ENCODE measurements at places on chromosomes 1 and 21. TPM values are rescaled to one million over a fixed set of nuclear protein-coding genes. Genes with fewer than 3 reads are reported as not detected.
A peak's percentile ranks its signal among the peaks of the same experiment; 100 is the strongest.

- peak; percentile 68 for DNase-seq
Observed at GRCh38 chr1:205285381-205286101, 36.0 kb downstream of the NUAK2 start.

Gene PTPN7
- not detected for total RNA-seq

GRCh38 chr1:27380224-27380623, 2.9 kb downstream of the CD164L2 start:
- DNase-seq: no peak

DNA sequence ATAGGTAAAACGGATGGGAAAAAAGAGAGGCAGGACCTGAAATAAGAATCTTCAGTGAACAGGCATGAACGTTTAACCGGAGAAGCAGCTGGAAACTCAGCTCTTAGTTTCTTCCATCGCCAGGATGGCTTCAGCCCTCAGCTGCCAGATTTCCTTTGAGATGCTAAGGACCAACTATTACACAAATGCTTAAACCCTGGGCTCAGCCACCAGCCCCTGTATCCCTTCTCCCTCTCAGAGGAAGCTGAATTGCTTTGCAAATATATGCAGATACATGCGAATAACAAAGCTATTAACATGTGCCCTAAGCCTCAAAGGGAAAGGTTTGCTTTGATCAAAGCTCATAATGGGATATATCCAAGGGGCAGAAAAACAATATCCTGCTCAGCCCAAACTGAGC, 515.1 kb downstream of the OMA1 start:
- no peak for DNase-seq

Gene PLA2G2D
- total RNA-seq: not detected

Gene BMP8B
- total RNA-seq: 2.4 TPM

DNA sequence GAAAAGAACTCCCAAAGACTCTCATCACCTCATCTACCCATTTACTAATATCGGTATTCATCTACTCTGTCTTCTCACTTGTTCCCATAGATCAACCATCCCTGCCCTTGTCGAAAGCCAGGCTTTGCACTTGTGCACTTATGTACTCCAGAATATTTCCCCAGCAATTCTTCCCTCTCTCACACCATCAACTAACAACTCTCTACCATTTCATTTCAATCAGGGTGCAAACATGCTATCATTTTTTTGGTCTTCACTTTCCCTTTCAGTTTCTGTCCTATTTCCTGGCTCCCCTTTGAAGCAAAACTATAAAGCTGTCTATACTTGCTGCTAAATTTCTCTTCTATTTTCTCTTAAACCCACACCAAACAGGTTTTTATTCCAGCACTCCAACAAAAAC, 6.7 kb downstream of the C1orf105 start:
- no peak for DNase-seq

DNA sequence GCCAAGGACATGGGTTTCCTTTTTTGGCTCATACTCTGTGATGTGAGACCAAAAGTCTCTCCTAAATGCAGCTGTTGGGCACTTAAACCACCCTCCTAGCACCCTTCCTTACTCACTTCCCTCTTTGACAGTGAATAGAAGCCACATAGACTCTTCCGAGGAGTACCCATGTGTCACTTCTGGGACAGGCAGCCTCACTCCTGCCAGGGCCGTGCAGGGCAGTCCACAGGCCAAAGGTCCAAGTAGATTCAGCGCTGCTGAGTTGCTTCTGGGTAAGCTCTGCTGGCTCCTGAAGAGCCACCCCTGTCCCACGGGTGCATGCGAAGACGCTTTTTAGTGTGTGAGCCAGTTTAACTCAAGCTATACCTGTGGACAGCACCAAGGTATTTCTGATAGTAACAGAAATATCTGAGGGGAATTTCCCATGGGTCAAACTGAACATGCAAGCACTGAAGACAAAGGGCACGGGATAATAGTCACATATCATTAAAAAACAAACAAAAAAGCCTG, 36.8 kb upstream of the BMP8B start:
- no peak for DNase-seq

GRCh38 chr1:71695821-71696220, 586.5 kb downstream of the NEGR1 start:
- DNase-seq: no peak

Gene BOLA1
- total RNA-seq: 16.7 TPM

DNA sequence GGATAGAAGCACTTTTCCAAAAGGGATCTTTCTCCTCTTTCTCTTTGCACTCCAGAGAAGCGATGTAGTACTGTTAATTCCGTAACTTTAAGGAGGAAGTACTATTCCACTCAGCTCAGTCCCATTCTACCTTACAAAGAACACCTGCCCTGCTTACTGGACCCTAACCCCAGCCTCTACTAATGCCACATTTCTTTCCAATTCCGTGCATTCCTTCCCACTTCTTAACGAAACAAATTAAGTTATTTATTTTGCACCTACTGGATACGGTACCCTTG, 511 bp downstream of the NDC1 start:
- DNase-seq: no peak

DNA sequence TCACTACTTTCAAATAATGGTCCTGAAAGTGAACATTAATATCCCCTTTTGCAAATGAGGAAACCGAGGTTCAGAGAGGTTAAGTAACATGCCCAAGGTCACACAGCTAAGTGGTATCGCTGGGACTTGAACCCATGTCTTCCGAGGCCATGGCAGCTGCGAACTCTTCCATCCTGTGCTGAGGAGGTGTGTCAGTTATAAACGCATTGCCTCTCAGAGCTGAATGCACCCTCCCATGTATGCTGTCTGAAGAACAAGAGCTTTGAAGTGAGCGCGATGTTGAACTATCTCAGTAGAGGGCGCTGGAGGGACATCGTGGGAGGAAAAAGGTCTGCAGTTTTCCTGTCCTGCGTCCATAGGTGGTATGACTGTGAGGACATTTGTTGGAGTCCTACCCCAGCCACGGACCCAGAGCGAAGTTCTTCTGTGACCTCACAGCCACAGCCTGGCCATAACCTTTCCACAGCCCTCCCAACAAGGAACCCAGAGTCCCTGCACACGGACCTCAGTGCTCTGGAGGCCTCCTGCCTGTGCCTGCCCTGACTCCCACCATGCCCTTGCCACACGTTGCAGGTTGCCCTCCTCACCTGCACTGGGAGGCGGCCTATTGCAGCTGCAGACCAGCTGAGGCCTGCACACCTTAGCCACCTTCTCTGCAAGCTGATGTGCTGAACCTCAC, 7.5 kb downstream of the MYOC start:
- peak; percentile 80 for DNase-seq

GRCh38 chr1:186566140-186566855, 105.4 kb upstream of the PDC start:
- DNase-seq: no peak

- DNase-seq: no peak
Observed at GRCh38 chr1:41464885-41465284, 19.6 kb downstream of the EDN2 start.

Gene NPHS2
- total RNA-seq: not detected

DNA sequence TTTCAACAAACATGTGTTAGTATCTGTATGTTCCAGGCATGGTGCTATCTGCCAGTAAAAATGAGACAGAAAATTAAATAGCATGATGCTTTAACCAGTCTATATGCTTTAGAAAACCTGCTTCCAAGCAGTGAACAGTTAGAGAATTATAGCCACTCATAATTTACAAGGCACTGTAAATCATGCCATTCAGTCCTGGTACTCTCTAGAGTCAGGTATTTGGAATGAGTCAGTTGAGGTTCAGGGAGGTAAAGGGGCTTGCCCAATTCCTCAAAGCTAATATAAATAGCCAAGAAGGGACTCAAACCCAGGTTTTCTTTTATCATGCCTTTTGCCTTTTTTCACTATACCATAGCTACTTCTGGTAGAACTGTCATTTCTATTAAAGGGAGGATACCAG, 184.4 kb downstream of the NFIA start:
- DNase-seq: no peak

Gene CPTP
- total RNA-seq: 18.7 TPM

Gene FAM72B
- 9.2 TPM for total RNA-seq

Gene EXO1
- total RNA-seq: 23.4 TPM

Gene NBPF15
- total RNA-seq: 15.0 TPM

- no peak for DNase-seq
Observed at GRCh38 chr1:166808952-166809351, 30.3 kb upstream of the POGK start.

DNA sequence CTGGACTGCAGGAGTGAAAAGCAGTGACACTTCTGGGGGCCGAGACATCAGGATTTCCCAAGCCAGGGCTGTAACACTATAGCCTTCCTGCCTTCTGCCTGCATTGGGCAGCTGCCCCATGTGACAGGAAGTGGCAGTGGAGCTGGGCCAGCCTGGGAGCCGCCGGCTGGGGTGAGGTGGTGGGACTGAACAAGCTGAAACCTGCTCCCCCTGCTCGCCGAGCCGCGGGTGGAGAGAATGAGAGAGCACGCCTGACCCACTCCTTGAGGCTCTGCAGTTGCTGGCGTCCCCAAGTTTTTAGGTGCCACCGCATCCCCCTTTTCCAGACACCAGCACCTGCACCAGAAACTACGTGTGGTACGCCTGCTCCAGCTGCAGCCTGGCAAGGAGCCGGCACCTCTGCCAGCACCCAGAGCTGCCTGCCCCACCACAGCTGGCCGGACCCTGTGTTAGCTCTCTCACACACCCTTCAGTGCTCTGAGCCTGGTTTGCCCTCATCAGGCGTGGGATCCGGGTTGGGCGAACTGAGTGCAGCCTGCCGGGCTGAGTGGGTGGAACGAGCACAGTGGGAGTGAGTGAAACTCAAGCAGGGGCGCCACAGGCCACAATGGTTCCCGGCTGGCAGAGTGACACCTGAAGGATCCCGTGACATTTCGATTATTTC, 119.4 kb downstream of the AKT3 start:
- DNase-seq: no peak

Gene FCRLB
- 2.4 TPM for total RNA-seq

- DNase-seq: peak; percentile 51
Observed at GRCh38 chr1:62407398-62408009, 29.3 kb upstream of the USP1 start.

DNA sequence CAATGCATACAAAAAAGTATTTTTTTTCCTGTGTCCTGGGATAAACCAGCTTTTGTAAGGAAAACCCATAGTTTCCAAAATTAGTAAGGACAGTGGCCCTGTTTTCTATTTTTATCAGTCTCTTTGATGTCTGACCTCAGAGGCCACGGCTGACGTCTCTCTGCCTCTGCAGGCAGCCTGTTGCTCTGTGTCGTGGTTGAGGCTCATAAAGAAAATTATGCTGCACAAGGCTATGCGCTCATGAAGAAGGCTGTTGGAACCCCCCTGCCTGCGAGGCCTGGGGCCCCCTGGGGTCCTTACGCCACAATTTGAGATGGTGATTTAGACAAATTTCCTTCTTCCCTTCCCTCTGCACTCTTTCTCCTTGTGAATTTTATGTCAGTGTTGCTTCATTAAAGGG, 48.9 kb downstream of the AGPAT3 start:
- DNase-seq: peak; percentile 62

GRCh38 chr1:114703242-114703641, 7.9 kb upstream of the AMPD1 start:
- DNase-seq: no peak

GRCh38 chr1:201732351-201732750, 96.6 kb upstream of the IPO9 start:
- DNase-seq: peak; percentile 49

Gene SLC9C2
- not detected for total RNA-seq

GRCh38 chr1:158933621-158934020, 2.3 kb downstream of the PYHIN1 start:
- no peak for DNase-seq

- no peak for DNase-seq
Observed at GRCh38 chr21:39375446-39375845, 26.6 kb upstream of the HMGN1 start.

- DNase-seq: peak; percentile 23
Observed at GRCh38 chr1:159113596-159114433, 37.2 kb upstream of the AIM2 start.

- no peak for DNase-seq
Observed at GRCh38 chr1:226436472-226436854, 28.6 kb upstream of the PARP1 start.

DNA sequence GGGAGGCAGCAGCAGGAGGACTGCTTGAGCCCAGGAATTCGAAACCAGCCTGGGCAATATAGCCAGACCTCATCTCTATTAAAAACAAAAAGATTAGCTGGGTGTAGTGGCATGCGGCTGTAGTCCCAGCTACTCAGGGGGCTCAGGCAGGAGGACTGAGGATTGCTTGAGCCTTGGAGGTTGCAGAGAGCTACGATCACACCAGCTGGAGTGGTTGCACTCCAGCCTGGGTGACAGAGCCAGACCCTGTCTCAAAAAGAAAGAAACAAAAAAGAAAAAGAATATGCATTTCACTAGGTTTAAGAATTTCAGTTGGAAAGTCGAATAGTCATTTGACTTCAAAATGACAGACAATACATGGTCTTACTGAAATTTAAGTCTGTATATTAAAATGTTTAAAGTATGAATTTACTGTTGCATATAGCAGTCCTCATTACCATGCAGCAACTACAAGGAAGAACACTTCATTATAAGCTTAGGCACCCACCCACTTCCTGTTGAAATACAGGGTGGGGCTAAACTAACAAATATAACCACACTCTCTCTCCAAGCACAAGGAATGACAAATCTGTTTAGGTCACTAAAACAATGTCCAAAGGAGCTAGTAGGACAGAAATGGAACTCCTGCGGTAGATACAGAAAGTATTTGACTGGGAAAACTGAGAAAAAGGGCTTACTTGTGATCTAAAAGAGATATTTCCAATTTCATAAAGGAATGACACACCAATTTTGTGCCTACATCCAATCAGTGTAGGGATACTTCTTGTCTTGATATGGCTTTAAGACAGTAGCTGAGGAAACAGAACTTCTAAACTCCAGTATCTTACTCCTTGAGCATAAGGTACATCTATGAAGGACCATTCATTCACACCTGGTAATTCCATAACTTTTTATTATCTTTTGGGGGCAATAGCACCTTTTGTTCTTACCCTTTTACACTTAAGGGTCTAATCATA, 44.1 kb downstream of the GPR3 start:
- DNase-seq: peak; percentile 73

- no peak for DNase-seq
Observed at GRCh38 chr1:22776035-22776613, 65.5 kb downstream of the EPHB2 start.

DNA sequence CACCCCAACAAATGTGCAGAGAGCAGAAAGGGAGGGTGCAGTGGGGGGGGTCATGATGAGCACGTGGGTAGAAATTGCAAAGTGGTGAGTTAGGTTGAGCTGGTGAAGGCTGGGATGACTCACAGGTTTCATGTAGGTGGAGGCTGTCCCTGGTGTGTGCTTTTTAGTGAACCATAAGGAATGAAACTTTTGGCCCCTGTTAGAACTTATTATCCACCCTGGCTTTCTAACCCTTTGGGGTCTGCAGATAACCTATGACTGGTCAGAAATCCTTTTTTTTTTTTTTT, 46.9 kb downstream of the DOP1B start:
- peak; percentile 81 for DNase-seq

Measured in RPMI7951 (cell line).